ENCODE measurements at places on chromosomes 16 and 17.

GRCh38 chr17:71213936-71214335 is 906.9 kb upstream of the SOX9 start:
- no peaks in the 10 kb centered on the region for H3K27me3 ChIP-seq
- no peaks in the 10 kb centered on the region for H3K36me3 ChIP-seq
- H3K4me1 ChIP-seq, result no peaks in the 10 kb centered on the region

DNA sequence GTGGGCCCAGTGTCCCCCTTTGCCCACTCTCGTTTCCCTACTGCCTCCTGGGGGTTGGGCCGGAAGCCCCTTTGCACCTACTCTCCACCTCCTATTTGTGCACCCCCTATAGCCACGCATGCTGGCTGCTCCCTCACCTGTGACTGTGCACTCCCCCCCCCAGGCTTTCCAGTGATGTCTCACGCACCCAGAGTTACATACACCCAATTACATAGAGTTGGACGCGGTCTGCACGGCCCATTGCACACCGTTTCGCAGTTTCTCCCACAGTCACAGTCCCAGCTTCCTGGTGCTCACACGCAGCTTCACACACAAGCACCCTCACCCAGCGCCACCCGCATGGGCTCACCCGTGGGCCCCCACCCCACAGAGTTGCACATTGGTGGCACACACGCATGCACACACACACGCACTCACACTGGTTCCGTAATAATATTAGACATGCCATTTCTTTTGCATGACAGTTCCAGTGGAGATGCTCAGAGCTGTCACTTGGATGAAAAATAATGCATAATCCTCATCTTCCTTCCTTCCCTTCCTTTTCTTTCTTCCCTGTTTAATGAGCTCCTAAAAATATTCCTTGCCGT is 21.5 kb upstream of the C1QL1 start:
- no peaks in the 10 kb centered on the region for H3K36me3 ChIP-seq
- H3K4me1 ChIP-seq, result peaks cover 4% of the 10 kb centered on the region
- H3K27me3 ChIP-seq, result peaks cover 2% of the 10 kb centered on the region
- no peak overlapping the region for H3K27ac ChIP-seq

DNA sequence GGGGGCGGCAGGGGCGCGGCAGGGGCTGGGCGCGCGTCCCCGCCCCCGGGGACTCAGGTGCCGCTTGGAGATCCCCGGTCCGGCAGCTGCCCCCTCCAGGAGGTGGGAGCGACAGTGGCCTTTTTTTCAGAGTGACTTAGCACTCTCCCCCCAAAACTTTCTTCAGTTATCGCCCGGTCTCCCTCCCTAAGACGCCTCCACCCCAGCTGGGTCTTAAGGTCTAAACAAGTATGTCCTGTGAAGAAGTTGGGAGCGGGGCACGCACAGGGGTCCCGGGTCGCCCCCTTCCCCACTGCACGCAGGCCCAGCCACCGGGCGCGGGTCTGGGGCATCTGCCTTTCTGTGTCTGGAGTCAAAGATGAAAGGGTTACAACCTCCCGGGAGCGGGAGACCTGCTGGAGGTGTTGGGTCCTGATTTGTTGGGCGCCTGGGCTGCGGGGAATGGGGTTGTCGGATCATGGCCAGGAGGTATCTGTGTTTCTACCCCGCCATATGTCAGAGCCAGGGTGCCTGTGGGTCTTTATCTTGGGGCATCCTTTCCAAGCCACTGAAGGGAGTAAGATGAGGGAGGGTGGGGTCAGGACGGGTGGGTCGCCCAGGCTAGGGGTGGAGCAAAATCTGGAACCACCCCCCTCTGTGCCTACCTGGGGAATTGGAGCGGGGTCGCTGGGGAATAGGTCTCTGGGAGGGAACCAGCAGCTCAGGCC is 757 bp downstream of the FMNL1 start:
- peak overlapping the region; percentile 91 for H3K4me3 ChIP-seq
- peak; percentile 29 for DNase-seq
- no peaks in the 10 kb centered on the region for H3K36me3 ChIP-seq
- no peaks in the 10 kb centered on the region for H3K27me3 ChIP-seq
- peak overlapping the region; percentile 98 for H3K27ac ChIP-seq

DNA sequence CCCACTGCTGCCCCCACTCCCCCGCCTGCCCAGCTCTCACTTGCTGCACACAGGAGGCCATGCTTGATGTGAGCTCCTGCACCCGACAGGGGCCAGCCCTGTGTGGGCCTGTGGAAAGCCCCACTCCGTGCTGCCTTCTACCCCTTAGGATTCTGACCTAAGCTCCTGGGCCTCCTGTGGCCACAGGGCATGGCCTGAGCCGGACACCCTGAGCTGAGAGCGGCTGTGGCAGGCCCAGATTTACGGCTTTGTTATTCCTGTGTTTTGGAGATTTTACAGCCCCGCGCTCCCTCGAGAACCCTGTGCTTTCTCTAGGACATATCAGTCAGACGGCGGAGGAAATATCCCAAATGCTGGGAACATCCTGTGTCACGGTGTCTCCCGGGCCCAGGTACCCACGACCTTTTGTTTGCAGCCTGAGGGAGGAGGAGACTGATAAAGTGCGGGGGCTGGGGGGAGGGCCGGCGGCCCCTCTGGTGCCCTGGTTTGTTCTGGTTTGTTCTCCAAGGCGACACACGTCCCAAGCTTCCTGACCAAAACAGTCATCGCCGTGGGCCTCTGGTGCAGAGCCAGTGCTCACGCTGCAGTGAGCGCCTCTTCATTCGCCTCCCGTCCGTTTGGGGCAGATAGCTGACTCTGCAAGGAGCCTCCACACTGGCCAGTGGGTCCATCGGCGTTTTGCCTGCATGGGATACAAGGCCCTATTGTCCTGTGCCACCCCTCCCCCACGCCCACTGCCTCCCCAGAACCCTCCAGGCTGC is 363.4 kb downstream of the C16orf95 start:
- no peak for DNase-seq
- no peaks in the 10 kb centered on the region for H3K27me3 ChIP-seq
- no peak overlapping the region for H3K27ac ChIP-seq

GRCh38 chr16:57572978-57573728 is 30.7 kb downstream of the ADGRG5 start:
- no peak for DNase-seq
- no peak overlapping the region for H3K27ac ChIP-seq
- no peaks in the 10 kb centered on the region for H3K27me3 ChIP-seq
- no peaks in the 10 kb centered on the region for H3K36me3 ChIP-seq
- no peak overlapping the region for H3K4me3 ChIP-seq

DNA sequence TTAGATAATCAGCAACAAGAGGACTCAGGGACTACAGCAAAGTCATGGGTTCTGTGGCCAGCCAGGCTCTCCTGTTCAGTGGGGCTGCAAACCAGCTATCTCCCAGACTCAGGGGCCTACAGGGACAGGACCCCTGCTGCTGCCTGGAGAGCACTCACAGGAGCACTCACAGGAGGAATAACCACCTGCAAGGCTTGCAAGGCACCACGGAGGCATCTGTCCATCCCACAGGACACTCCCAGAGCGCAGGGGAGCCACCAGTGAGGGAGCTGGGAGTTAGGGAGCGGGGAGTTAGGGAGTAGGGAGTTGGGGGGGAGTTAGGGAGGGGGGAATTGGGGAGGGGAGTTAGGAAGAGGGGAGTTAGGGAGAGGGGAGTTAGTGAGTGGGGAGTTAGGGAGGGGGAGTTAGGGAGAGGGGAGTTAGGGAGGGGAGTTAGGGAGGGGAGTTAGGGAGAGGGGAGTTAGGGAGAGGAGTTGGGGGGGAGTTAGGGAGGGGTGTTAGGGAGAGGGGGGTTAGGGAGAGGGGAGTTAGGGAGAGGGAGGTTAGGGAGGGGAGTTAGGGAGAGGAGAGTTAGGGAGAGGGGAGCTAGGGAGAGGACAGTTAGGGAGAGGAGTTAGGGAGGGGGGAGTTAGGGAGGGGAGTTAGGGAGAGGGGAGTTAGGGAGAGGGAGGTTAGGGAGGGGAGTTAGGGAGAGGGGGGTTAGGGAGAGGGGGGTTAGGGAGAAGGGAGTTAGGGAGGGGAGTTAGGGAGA is 5.7 kb downstream of the CANT1 start:
- no peak overlapping the region for H3K27ac ChIP-seq
- H3K4me1 ChIP-seq, result peaks cover 38% of the 10 kb centered on the region
- H3K27me3 ChIP-seq, result no peaks in the 10 kb centered on the region
- H3K36me3 ChIP-seq, result peaks cover 14% of the 10 kb centered on the region

DNA sequence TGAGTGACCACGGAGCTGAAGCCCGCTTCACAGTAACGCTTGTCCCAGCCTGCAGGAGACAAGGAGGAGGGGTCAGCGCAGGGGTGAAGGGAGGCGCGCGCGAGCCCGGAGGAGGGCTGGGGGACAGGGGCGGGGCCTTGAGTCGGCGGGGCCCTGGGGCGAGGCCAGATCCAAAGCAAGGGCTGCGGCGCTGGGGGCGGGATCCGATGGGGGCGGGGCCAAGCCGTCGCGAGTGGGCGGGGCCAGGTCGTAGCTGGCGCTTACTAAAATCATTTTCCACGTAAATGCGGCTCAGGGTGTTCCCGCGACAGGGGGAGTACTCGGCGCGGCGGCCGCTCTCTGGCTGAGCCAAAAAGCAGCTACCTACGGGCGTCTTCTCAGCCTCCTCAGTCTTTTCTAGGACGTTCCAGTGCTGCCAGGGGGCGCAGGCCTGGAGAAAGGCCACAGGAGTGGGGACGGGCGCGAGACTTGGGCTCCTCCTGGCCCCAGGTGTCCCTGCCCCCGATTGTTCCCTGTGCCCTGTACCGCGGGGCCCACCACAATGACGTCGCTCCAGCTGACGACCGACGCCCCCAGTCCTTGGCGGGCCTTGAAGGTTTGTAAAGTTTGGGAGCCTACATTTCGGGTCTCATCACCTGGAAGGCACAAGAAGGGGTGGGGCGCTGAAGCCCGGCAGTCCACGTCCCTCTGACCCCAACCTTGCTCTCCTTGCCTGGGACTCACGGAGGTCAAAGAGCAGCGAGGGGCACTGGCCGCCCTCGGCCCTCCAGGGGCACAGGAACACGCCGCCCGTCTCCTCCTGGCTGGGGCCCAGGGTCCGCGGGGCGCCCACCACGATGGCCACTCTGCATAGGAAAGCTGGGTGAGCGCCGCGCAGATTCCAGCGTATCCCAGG is 3.9 kb downstream of the ITGA2B start:
- H3K4me3 ChIP-seq, result no peak overlapping the region
- no peaks in the 10 kb centered on the region for H3K36me3 ChIP-seq
- peaks cover 15% of the 10 kb centered on the region for H3K4me1 ChIP-seq
- peak; percentile 70 for DNase-seq

DNA sequence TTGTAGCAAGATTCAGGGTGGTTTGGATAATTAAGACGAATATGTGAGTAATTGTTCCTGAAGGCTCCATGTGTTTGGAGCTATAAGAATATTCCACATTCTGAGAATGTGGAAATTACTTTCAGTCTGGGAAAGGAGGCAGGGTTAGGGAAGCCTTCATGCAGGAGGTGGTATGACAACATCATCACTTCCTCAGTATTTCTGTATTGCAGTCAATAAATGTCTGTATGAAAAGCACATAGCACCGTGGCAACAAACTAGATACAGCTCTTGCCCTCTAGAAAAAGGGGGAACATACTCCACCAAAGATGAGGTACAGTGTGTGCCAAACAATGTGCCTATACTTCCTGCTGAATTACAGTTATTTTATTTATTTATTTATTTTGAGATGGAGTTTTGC is 26.1 kb upstream of the DHRS7B start:
- no peak overlapping the region for H3K4me3 ChIP-seq
- no peaks in the 10 kb centered on the region for H3K36me3 ChIP-seq
- H3K4me1 ChIP-seq, result peaks cover 12% of the 10 kb centered on the region

- DNase-seq, result no peak
- no peak overlapping the region for H3K27ac ChIP-seq
- peaks cover 13% of the 10 kb centered on the region for H3K27me3 ChIP-seq
- no peaks in the 10 kb centered on the region for H3K36me3 ChIP-seq
- H3K4me3 ChIP-seq, result peak overlapping the region; percentile 2
These were observed 134.7 kb downstream of the KCNJ12 start for GRCh38 chr17:21510686-21511362.

DNA sequence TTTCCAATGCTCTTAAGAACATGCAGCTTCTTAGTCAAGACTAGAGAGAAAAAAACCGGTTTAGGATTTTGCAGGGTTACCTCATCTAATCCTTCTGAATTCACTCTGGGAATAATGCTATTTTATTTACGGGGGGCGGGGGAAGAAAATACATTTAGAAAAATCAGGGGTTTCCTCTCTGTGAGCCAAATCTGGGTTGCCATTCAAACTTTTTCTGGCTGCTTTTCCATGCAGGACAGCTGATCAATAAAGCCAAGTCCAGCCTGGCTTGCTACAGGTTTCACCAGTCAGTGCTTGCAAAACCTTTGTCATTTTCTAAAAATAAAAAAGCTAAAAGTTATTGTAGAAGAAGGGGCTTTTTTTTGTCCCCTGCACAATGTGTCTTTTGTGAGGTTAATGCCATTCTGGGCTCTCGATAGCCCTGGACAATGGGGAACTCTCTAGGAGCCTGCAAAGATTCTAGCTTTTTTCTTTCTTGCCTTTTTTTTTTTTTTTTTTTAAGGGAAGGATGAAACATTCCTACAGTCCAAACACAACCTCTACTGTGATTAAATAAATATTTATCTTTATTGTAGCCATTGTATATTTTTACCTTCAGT is 13.1 kb upstream of the ZFHX3 start:
- DNase-seq, result no peak
- H3K36me3 ChIP-seq, result no peaks in the 10 kb centered on the region
- no peak overlapping the region for H3K4me3 ChIP-seq
- peaks cover 11% of the 10 kb centered on the region for H3K4me1 ChIP-seq
- H3K27ac ChIP-seq, result no peak overlapping the region

GRCh38 chr16:27639561-27640276 is 89.8 kb downstream of the KATNIP start:
- H3K4me1 ChIP-seq, result no peaks in the 10 kb centered on the region
- H3K27me3 ChIP-seq, result no peaks in the 10 kb centered on the region
- no peak overlapping the region for H3K27ac ChIP-seq
- H3K36me3 ChIP-seq, result no peaks in the 10 kb centered on the region

DNA sequence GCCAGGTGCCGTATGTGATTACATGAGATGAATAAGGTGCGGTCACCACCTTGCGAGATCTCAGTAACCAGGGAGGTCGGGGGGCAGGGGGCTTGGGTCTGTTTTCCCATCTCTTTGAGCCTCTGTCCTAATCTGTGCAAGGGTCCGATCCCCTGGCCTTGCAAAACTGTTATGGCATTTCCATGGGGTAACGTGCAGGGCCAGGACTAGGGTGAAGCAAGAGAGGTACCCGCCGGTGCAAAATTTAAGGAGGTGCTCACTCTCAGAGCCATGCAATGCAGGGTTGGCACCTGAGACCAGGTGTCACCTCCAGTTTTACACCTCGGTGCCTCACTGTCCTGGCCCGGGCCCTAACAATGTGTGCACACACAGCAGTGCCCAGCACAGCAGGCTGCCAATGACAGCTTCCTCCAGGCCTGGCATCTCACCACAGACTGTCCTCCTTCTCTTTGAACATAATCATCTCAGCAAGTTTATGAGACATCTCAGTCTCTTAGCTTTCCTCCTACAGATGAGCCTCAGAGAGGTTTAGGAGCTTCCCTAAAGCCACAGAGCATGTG is 43.6 kb downstream of the C16orf95 start:
- no peaks in the 10 kb centered on the region for H3K36me3 ChIP-seq
- no peaks in the 10 kb centered on the region for H3K27me3 ChIP-seq
- no peaks in the 10 kb centered on the region for H3K4me1 ChIP-seq
- H3K4me3 ChIP-seq, result no peak overlapping the region
- DNase-seq, result no peak

Measured in CD4-positive, CD25-positive, alpha-beta regulatory T cell (primary cell).